ENCODE measurements at places on chromosomes 7 and 10.
A peak's percentile ranks its signal among the peaks of the same experiment; 100 is the strongest.

- no peak for DNase-seq
These were observed 35.8 kb downstream of the FOXP2 start for GRCh38 chr7:114450431-114450830.

GRCh38 chr7:94272821-94273583 lies 121.7 kb upstream of the COL1A2 start:
- no peak for DNase-seq

DNA sequence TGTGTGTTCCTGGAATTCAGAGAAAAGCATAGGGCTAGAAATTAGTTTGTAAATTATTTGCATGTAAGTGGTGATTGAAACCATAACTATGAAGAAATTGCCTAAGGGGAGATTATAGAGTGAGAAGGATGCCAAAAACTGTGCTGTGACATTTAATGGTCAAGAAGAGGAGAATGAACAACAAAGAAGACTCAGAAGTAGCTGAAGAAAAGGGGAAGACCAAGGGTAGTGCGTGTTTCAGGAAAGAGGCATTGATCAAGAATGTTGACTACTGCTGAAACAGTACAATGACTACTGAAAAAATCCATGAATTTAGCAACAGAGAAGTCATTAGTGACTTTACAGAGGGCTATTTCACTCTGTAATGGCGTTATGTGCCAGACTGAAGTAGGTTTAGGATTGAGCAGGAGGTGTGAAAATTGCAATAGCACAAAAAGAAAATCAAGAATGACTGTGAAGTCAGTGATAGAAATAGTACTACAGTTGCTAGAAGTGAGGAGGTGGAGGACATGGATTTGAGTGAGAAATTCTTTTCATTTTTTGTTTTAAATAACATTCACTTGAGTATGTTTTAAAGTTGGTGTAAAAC lies 28.9 kb upstream of the SAMD9L start:
- peak; percentile 37 for DNase-seq

DNA sequence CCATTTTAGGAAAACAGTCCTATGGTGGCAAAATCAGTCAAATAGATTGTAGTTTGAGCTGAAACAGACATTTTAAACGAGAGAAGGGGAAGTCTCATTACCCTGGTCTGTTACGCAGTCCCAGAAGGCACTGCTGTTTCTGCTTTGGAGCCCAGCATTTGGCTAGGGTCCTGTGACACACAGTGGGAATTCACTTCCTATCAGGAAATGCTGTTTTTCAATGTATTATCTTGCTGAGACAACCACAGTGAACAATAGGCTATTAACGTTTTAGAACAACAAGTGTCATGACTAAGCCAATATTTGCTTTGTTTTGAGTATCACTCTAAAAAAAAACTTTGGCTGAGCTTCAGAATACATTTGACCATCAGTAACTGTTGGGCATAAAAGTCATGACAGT lies 74.1 kb downstream of the ADD3 start:
- DNase-seq = peak; percentile 66

GRCh38 chr7:106521541-106521940 lies 139.4 kb downstream of the CCDC71L start:
- no peak for DNase-seq

DNA sequence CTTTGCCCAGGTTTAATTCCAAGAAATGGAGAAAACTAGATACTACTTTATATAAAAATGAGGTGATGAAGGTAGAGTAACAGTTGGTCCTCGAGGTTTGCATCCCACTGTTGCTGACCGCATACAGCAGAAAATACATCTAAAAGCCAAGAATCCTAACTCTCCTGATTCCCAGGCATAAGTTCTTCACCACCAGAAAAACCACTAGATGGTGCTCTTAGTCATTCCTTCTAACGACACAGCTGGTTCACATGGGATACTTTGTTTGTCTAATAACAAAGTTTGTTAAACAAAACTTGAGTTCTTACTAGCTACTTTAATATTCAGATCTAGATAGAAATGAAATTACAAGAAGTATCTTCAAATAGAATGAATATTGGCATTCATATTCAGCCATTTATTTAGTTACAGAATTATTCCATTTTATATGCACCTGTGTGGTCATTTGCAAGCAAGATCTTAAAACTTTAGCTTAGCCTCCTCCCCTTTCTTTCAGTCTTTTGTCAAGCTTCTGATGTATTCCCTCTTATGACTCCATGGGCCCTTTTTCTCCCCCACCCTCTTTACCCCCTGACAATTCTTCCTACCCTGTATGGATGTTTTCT lies 54.1 kb upstream of the CYP26C1 start:
- peak; percentile 36 for DNase-seq

GRCh38 chr7:25671111-25671510 lies 442.8 kb upstream of the NPVF start:
- no peak for DNase-seq

GRCh38 chr7:54326592-54327167 lies 215.5 kb upstream of the VSTM2A start:
- DNase-seq = no peak

DNA sequence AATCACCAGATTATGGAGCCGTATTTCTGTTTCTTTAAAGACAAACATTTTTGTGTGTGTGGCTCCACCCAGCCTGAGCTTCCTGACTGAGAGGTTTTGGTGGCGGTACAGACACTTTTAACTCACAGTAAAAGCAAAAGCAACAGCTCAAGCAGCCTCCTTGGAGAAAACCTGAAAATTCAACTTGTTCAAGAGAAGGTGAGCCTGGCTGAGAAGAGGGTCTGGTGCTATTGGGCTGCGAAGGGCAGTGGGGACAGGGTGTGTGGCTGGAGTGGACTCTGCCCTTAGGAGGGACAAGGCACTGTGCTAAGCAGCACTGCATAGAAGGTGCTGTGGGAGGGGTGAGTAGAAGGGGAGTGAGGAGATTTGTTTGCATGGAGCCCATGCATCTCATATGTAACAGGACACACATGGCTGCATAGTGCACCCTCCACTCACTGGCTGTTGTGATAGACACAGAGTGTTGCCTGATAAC lies at the start of gene GIMAP7:
Gene GIMAP7, plus strand, starts transcription at position 125 of the 475 bp plus-strand sequence. CDS start 5,103 bp downstream, outside the sequence.
- peak; percentile 37 for DNase-seq

DNA sequence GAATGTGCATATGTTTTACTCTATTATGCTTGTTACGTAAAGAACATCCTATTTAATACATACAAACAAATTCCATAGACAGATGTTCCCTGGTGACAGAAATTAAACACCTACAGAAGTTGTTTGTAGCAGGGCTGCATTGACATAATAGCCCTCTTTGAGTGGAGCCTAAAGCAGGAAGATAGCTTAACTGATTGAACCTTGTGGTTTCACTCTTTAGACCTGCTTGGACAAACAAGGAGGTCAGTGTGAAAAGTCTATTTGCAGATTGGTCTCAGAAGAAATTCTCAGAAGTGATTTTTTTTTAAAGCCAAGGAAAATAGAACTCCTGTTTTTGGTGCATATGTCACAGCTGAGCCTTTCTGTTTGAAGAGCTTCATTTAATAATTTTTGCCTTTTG lies 121.3 kb downstream of the PPP1R9A start:
- no peak for DNase-seq

- DNase-seq = no peak
These were observed 4.7 kb upstream of the VDAC2 start for GRCh38 chr10:75205908-75206307.

GRCh38 chr7:144397086-144397485 lies 6.4 kb downstream of the NOBOX start:
- no peak for DNase-seq

GRCh38 chr10:77698267-77698931 lies 60.8 kb upstream of the KCNMA1 start:
- peak; percentile 17 for DNase-seq

- DNase-seq = no peak
These were observed 44.9 kb downstream of the SMURF1 start for GRCh38 chr7:99098824-99099498.

DNA sequence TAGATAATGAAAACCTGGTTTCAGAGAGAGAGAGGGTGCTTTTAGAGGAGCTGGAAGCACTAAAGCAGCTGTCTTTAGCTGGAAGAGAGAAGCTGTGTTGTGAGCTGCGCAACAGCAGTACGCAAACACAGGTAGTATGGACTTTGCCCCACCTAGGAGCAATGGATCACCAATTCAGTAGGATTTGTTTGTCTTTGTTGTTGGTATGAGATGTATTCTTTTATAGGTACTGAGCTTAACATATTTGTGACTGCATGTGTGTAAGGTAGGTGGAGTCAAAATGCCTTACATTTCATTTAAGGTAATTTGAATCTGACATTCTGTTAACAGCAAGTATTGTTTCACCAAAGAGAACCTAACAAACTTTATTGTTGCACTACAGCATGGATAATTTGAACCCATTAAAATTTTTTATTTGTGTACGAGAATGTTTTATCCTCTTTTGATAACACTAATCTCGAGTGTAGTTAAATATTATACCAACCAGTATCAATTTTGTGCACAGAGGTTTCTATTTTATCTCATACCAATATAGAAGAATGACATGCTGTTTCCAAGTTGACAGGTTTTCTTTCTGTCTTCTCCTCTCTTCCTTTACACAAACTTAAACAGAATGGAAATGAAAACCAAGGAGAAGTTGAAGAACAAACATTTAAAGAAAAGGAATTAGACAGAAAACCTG lies 92.1 kb downstream of the CYP51A1 start:
- DNase-seq = no peak

GRCh38 chr10:75140246-75140645 lies 28.8 kb downstream of the SAMD8 start:
- DNase-seq = no peak

GRCh38 chr7:102439963-102440795 lies 6.8 kb downstream of the ORAI2 start:
- no peak for DNase-seq

DNA sequence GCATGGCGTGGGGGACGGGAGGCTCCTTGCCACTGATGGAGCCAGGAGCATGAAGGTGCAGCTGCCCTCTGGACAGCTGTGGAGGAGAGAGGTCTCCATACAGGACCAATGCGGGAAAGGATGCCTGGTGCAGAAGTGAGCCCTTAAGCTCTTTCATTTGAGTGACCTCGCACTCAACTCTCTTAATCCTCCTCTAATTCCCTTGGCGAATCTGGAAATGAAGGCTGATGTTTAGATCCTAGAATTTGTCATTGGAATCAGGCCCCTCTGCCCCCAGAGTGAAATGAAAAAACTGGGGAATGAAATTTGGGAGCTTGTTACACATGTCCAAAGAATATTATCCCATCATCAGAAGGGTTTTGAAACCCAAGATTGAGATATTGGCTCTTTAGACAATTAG lies 639.5 kb downstream of the LRMDA start:
- DNase-seq = no peak

DNA sequence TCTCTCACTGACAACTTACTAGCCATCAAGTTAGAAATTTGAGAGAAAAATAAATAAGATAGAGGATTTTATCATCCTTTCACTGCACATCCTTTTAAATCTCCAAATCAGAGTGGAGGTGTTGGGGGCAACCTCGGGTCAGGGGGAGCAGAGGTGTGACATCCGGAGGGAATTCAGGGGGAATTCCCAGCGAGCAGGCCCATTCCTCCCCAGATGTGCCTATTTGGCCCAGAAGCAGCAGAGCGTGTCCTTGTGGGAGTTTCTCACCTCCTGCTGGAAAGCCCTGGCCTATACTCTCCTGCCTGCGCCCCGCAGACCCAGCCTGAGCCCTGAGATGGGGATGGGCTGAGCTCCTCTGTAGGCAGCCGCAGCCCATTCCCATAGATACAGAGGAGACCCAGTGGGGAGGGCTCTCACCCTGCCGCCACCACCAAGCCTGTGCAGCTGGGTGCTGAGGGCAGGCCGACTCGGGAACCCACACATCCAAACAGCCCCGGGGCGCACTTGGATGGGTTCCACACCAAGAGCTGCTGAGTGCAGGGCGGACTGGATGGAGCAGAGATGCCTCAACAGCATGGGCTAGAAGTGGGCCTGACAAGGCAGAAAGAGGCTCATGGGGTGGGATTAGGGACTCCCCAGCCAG lies 124.5 kb downstream of the CXCL12 start:
- no peak for DNase-seq

DNA sequence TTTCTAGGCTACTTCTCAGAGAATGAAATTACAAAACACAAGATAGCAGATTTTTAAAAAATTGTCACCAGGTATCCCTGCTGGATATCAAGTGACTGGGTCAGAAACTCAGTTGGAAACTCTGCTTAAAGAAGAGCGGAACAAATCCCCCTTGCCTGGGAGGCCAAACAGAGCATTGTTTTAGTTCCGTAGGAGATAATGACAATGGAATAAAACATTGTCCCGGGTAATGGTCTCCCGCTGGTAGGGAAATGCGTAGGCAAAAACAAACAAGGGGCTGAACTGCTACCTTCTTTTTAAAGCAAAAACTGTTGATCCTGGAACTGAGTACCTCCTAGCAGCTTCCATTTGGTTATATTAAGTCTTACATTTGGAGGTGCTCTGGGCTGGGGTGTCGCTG lies 21.3 kb upstream of the VAX1 start:
- no peak for DNase-seq

- no peak for DNase-seq
These were observed 8.1 kb downstream of the STK32C start for GRCh38 chr10:132299371-132300336.

- DNase-seq = no peak
These were observed 37.1 kb downstream of the ATXN7L1 start for GRCh38 chr7:105839266-105839665.

DNA sequence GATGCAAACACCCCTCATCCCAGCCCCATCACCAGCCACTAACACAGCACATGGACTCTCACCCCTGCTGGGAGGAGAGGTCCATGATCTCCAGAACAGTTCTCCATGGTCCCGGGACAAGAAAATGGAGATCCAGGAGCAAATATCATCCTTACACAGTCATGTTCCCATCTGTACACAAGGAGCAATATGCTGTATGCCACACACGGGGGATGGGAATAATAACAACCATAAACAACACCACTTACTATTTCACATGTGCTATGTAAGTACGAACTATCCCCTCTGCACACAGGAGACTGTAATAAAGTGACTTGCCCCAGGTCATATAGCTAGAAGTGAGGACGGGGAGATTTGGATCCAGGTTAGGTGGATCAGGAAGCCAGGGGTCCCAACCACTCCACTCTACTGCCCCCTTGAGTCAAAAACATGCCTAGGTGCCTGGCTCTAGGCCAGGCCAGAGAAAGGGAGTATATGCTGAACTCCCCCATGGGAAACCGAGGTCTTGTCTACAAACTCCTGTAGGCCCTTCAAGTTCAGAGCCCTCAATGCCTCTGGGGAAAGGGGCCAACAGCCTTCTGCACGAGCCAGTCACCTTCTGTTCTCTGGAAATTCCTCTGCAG lies 34.1 kb downstream of the LRRC20 start:
- DNase-seq = peak; percentile 61

DNA sequence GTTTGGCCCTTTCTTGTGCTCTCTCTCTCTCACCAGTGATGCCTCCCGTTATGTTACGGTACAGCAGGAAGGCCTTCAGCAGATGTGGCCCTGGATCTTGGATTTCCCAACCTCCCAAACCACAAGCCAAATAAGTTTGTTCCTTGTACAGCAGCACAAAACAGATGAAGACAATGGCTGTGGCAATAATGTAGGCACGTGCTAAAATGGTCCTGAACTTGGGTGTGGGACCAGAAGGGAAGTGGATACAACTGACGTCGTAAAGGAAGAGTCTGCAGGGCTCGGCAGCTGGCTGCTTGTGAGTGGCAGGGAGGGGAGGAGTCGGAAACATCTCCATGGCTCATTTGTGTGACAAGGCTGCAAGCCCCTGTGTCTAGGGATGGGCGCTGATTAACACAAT lies 26.8 kb downstream of the PROSER2 start:
- peak; percentile 69 for DNase-seq

GRCh38 chr10:49335364-49335972 lies 36.5 kb downstream of the C10orf71 start:
- DNase-seq = no peak

Data from suppressor macrophage treated with lipopolysaccharide for 4 hours (primary cell).